Lower lobe of right lung (tissue), 2 donors: ENCODE measurements at places on chromosomes 1 and 21. TPM values are rescaled to one million over a fixed set of nuclear protein-coding genes. Genes with fewer than 3 reads are reported as not detected.
A peak's percentile ranks its signal among the peaks of the same experiment; 100 is the strongest.

VSIG8 gene
- 0.35 TPM for total RNA-seq

OR14K1 gene
- not detected for total RNA-seq

H3-3A gene
- total RNA-seq = 504 TPM

GJA9 gene
- total RNA-seq = not detected

NUDT17 gene
- total RNA-seq = 2.5 TPM

GPR37L1 gene
- total RNA-seq = 0.06 TPM

SPRR2A gene
- total RNA-seq = not detected

OR2AK2 gene
- total RNA-seq = not detected

DNA sequence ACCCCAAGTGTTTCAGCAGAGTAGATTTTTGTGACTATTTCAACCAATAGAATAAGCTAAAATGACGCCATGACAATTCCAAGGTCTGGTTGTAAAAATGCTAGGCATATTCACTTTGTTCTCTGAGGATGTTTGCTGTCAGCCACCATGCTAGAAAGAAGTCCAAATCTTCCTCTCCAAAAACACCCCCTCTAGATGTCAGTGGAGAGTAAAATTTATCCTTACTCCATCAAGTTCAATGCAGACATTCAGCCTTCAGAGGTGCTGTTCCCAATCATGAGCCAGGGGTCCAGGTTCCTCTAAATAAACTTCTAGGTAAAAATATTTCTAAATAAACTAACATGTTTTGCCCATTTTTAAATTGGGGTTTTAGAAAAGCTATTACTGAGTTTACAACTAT, 395.4 kb upstream of the ADAMTS5 start:
- no peak overlapping the region for H3K4me3 ChIP-seq
- DNase-seq = no peak
- no peaks in the 10 kb centered on the region for H3K4me1 ChIP-seq
- no peaks in the 10 kb centered on the region for H3K36me3 ChIP-seq
- H3K27me3 ChIP-seq = no peaks in the 10 kb centered on the region

GRCh38 chr1:69058454-69058853, 509.3 kb upstream of the LRRC7 start:
- H3K4me1 ChIP-seq = no peaks in the 10 kb centered on the region
- no peak for DNase-seq
- no peaks in the 10 kb centered on the region for H3K36me3 ChIP-seq
- no peak overlapping the region for H3K27ac ChIP-seq

DNA sequence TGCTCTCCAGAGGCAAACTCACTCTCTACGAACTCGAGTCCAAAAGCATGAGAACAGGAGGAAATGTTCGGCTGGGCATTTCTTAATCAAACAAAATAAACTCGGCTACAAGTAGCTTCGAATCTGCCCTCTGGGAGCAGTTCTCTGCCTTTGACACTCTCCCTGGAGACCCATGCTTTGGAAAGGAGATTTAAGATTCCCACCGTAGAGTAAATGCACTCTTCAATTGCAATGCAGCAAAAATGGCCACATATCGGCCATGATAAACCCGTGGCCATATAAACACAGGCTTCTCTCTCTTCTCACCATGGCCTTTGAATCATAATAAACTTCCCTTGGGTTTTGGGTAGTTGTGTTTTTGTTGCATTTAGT, 215.4 kb downstream of the TOMM20 start:
- DNase-seq = no peak
- no peaks in the 10 kb centered on the region for H3K36me3 ChIP-seq
- peak overlapping the region; percentile 70 for H3K27ac ChIP-seq
- H3K4me3 ChIP-seq = no peak overlapping the region

GRCh38 chr21:31042080-31042464, 3.8 kb upstream of the KRTAP19-8 start:
- no peak overlapping the region for H3K4me3 ChIP-seq
- H3K36me3 ChIP-seq = no peaks in the 10 kb centered on the region
- no peak overlapping the region for H3K27ac ChIP-seq
- DNase-seq = no peak
- H3K27me3 ChIP-seq = no peaks in the 10 kb centered on the region

DNA sequence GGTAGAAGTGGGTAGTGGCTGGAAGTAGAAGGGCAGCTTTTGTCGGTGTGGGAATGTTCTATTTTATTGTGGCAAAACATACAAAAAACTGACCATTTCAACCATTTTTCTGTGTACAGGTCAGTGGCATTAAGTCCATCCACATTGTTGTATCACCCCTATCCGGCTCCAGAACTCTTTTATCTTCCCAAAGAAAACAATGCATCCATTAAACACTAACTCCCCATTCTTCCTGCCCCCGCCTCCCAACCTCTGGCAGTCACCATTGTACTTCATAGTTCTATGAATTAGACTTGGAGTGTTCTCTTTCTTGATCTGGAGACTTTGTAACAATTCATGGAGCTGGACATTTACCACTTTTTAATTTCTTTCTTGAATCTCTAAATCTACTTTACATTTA, 55.7 kb downstream of the DEGS1 start:
- no peak overlapping the region for H3K27ac ChIP-seq
- H3K27me3 ChIP-seq = no peaks in the 10 kb centered on the region
- H3K36me3 ChIP-seq = peaks cover 18% of the 10 kb centered on the region
- no peak overlapping the region for H3K4me3 ChIP-seq

DNA sequence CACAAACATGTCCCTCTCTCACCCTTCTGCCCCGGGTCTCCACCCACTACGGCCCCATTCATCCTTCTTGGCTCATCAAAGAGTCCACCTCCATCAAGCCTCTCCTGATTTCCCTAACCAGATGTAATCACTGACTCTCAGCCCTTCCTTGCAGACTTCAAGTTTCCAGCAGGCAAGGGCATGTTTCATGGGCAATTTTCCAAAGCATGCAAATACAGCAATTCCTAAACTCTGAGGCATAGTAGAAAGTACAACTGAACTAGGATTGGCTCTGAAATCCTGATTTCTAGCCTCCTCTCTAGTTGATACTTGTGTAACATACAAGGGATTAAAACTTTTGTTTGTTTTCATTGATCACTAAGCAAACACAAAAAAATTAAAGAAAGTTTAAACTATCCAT, 109.1 kb upstream of the GADD45A start:
- no peaks in the 10 kb centered on the region for H3K27me3 ChIP-seq
- H3K36me3 ChIP-seq = no peaks in the 10 kb centered on the region
- peaks cover 14% of the 10 kb centered on the region for H3K4me1 ChIP-seq
- DNase-seq = no peak
- no peak overlapping the region for H3K27ac ChIP-seq

GRCh38 chr1:206507284-206508129, at the start of gene RASSF5:
Gene RASSF5 (plus strand): TSS chr1:206507531. CDS start chr1:206507603, 72 bp downstream.
- H3K36me3 ChIP-seq = no peaks in the 10 kb centered on the region
- H3K27me3 ChIP-seq = peaks cover 4% of the 10 kb centered on the region
- H3K4me1 ChIP-seq = peaks cover 82% of the 10 kb centered on the region
- H3K27ac ChIP-seq = peak within 1 kb of the TSS; percentile 71
- DNase-seq = peak; percentile 92

DNA sequence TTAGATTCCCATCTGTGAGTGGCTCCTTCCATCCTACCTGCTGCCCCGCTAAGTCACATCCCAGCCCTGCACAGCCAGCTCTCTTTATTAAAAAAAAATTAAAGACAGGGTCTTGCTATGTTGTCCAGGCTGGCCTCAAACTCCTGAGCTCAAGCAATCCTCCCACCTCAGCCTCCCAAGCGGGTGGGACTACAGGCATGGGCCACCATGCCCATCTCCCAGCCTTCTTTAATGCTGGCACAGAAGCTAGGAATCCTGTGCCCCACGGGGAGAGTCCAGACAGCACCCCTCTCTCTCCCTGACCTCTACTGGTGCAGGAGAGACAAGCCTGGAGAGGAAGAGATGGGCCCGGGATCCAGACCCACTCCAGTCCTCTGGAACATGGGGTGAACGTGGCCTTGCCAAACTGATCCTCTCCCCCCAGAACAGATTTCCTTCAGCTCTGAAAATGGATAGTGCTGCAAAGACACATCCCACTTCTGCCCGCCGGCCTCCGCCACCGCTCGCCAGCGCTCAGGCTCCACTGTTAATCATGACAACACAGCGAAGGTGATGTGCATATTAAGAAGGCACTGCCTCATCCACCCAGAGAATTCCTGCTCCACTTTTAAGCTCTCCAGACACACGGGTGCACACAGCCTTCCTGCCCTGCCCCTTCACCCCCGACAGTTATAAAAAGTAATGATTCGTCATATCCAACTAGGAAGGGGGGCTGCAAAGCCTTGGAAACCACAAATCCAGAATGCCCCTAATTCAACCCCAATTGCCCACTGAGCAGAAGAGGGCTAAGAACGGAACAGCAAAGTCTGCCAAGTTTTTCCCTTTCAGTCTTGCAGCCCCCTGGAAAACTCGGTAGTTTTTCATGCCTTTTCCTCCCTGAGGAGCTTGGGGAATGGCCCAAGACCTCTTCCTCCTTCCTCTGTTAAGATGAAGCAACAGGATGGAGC, 68.1 kb downstream of the MRPL37 start:
- no peak overlapping the region for H3K4me3 ChIP-seq
- H3K27ac ChIP-seq = no peak overlapping the region
- no peaks in the 10 kb centered on the region for H3K27me3 ChIP-seq
- DNase-seq = no peak

- H3K4me1 ChIP-seq = peaks cover 9% of the 10 kb centered on the region
- DNase-seq = no peak
- H3K27me3 ChIP-seq = no peaks in the 10 kb centered on the region
- H3K36me3 ChIP-seq = peaks cover 12% of the 10 kb centered on the region
- no peak overlapping the region for H3K27ac ChIP-seq
These were observed 5.0 kb downstream of the ZSCAN20 start for GRCh38 chr1:33477451-33477850.

DNA sequence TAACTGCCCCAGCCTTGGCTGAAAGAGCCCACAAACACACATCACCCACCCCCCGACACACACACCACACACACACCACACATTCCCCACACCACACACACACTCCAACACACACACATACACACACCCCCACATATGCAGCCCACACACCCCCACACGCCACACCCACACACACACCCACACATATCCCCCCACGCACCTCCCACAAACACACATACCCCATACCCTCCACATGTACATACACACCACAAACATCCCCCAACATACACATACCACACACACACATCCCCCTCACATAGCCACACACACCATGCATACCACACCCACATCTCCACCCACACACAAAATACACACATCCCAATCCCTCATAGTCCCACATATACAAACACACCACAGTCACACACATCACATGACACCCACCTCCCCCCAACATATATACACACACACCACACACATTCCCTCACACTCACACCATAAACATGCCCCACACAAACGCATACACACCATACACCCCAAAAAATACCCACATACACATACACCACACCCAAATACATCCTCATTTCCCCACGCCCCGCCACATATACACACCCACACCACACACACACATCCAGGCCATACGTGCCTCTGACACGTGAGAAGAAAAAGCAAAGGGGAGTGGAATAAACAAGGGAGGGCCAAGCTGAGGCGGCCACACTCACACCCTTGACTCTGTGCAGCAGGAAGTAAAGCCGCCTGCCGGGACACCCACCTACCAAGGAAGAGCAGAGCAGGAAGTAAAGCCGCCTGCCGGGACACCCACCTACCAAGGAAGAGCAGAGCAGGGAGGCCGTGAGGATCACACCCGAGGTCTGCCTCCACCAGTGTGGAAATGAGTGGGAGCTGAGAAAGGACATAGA, 53.7 kb downstream of the HSF2BP start:
- peaks cover 10% of the 10 kb centered on the region for H3K4me1 ChIP-seq
- no peak overlapping the region for H3K27ac ChIP-seq
- no peak overlapping the region for H3K4me3 ChIP-seq
- H3K27me3 ChIP-seq = no peaks in the 10 kb centered on the region

DNA sequence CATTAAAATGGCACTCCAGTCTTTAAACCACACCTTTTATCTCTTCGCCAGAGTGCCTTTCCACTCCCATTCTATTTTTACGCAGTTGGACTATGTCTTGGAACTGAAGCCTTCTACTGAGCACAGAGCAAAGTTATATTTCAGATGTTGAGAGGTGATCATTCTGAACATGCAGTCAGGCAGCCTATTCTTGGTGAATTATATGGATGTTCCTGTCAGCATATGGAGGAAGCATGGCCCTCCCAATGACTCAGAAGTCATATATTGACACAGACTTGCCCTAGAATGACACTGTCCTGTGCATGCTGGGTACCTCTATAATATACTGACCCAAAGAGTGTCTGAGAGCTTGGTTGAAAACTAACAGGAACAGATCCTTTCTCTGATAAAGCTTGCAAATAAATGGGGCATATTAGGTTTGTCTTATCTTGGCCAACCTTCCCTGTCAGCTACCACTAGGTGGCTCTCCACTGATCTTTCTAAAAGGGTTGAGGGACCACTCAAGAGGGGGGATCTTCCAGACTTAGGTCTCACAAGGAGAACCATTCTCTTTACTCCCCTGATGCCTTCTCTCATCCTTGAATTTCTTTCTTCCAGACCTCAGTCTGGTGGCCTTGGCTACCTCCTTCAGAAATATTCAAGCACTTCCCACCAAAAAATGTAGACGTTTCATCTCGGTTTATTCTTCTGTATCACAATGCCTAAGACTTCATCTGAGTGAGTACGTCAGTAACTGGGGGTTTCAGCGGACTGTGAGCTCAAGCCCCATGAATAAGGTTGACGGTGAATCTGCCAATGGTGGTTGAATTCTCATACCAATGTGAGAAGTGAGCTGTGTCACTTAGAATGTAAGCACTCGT, 11.8 kb upstream of the ALG14 start:
- no peak overlapping the region for H3K4me3 ChIP-seq
- no peak overlapping the region for H3K27ac ChIP-seq
- no peaks in the 10 kb centered on the region for H3K27me3 ChIP-seq
- H3K4me1 ChIP-seq = peaks cover 6% of the 10 kb centered on the region
- DNase-seq = no peak

DNA sequence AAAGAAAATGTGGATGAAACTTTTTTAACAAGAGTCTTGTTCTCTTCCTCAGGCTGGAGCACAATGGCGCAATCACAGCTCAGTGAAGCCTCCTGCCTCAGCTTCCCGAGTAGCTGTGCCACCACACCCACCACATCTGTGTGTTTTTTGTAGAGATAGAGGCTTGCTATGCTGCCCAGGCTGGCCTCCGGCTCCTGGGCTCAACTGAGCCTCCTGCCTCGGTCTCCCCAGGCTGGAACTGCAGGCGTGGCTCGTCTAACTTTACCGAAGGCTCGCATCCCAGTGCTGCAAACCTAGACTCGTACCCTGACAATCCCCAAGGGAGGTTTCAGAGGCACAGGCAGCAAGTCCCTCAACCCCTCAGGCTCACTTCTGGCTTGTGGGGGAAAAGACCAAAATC, 14.5 kb downstream of the SSU72 start:
- no peak overlapping the region for H3K4me3 ChIP-seq
- H3K36me3 ChIP-seq = peaks cover 56% of the 10 kb centered on the region
- no peak overlapping the region for H3K27ac ChIP-seq
- peaks cover 5% of the 10 kb centered on the region for H3K4me1 ChIP-seq
- H3K27me3 ChIP-seq = no peaks in the 10 kb centered on the region
- no peak for DNase-seq

DNA sequence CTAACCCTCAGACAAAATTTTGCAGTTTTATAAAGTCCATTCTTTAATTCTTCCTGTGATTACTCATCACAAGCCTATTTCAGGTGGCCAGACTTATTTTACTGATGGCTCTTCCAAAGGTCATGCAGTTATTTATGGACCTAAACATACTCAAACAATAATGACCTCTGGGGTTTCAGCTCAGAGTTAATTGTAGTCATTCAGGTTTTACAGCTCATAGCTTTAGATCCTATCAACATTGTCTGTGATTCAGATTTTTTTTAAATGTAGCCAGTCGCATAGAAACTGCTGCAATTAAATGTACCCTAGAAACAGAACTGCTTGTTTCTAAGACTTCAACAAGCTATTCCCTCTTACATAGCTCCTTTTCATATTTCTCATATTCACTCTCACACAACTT, 270.8 kb downstream of the COL11A1 start:
- no peaks in the 10 kb centered on the region for H3K27me3 ChIP-seq
- H3K36me3 ChIP-seq = no peaks in the 10 kb centered on the region
- DNase-seq = no peak
- H3K4me1 ChIP-seq = no peaks in the 10 kb centered on the region
